ENCODE measurements at places on chromosomes 1 and 21.

DNA sequence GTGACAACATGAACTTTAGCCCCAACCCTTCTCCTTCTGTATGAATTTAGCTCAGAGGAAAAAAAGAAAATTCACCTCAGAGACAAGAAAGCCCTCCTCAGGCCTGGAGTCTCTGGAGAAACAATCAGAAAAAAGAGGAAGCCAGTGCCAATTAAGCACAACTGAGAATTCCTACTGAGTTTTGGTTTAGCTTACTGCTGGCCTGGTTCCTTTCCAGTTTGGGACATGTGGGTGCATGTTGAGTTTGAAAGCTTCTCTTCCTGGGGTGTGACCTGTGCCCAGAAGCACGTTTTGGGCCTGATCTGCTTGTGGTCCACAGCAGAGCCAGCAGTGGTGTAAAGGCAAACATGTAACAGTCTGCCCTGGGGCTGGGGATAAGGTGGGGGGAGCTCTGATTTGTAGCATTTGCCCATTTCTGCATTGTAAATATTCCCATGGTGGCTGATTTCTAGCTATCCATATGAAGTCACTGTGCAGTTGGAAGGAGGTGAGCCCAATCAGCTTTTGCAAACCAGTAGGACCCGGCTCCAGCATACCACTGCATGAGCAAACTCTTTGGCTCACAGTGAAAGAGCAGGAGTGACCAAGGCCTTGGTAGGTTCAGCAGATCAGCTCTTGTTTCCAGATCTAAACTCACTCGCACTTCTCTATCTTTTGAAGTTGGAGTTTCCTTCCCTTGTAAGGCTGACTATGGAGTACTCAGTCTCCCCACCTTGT lies 4.7 kb upstream of the THEM5 start:
- no peak for DNase-seq

- no peak for DNase-seq
These were observed 57.3 kb downstream of the SYF2 start for GRCh38 chr1:25174730-25175612.

DNA sequence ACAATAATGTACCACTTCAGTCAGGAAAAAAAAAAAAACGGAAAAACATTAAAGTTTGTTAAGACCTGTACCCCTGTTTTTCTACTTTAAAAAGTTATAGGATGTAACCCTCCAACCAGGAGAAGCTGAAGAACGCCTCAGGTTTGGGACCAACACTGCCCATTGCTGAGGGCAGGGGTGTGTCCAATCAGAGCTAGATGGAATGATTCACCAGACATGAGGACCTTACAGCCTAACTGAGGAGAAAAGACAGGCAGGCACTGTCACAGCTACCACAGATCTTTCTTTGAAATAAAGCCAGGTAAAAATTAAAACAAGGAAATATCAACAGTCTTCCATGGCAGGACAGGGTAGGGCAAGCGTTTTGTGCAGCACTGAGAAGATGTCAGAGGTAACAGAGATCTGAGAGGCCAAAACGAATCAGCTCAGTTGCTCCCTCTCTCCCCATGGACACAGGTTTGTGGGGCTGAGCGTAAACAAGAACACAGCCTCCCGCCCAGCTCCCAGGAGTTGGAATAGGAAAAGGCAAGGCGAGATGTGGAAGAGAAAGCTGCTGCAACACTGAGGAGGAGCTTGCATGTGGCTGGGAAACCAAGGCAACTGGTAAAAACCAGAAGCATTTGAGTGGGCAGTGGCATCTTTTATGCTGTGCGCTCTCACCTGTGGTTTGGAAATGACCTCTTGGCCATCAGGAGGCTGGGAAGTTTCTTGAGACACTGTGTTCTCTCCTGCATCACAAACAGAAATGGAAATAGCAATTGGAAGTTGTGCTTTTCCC lies 34.0 kb downstream of the SEC16B start:
- no peak for DNase-seq

DNA sequence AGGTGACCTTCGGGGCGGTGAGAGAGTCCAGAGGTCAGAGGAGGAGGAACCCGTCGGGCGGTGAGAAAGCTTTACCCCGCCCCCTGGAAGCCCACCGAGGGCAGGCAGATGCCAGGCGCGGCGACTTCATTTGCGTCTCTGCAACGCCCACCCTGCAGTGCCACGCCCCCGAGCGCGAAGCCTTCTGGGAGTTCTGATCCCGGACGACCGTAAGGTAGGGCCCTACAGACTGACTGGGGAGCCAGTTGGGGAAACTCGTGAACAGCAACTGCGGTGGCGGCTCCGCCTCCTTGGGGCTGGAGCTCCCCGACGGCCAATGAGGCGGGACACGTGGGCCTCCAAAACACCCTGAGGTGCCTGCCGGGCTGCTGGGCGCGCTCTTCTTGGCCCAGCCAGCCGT lies 46.0 kb upstream of the EDARADD start:
- DNase-seq: no peak

- DNase-seq: no peak
These were observed 336.3 kb downstream of the PBX1 start for GRCh38 chr1:164895026-164895912.

Data from posterior cingulate gyrus (tissue), 11 donors.